Frontal cortex (tissue), 4 donors: ENCODE measurements at places on chromosomes 7 and 10. TPM values are rescaled to one million over a fixed set of nuclear protein-coding genes. Genes with fewer than 3 reads are reported as not detected.

DNA sequence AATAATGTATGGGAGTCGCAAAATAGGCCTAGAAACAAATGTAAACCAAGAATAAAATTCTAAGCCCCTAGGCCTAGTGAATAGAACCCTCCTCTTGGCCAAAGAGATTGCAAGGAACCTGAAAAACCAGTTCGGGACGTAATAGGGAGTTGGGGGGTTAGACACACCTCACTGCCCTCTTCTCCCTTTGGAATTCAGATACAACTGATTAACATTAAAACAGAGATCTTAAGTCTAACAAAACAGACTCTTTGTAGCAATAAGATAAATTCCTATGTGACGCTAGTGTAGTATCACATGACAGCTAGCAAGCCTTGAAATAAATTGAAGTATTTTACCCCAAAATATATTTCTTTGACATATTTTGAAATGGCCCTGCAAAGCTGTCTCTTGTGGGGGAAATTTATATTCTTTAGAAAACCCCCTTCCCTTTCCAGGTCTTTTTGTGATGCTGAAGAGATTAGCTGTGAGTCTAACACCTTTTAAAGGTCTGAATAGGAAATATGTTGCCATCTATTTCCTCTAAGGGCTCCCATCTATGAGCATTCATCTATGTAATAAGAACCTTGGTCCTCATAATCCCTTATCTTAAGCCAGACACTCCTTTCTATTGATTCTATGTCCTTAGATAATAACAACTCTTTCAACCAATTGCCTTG, 623.4 kb upstream of the NRG3 start:
- no peak for DNase-seq

DNA sequence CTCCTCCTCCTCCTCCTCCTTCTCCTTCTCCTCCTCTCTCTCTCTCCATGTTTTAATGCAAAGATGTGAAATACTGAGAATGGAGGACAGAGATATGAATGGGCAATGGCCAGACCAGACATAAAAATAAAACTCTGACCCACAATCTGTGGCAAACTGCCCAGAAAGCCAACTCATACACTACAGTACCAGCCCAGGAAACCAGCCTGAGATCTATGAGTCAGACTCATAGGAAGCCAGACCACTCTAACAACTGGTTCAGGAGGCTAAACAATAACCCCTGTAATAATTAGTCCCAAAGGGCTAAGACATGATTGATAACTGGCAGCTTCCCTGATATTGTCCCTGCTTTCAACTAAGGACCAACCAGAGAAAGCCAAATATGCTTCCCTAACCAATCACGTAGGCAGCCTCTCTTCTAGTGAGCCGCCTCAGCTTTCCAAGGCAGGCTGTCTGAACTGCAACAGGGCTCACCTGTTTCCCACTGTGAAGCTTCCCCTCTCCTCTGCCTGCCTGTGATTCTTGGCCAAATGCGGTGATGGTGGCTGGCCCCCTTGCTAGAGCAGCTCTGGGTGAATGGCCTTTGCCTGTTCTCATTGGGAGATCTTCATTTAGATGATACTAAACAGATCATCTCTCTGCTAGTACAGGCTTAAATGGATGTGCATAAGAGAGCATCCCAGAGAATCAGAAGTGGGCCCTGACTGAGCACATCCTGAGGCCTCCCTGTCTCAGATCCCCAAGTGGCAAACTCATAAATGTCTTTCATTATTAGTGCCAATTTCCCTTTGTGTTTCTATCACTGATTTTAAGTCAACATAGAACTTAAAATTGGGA, 817.6 kb downstream of the TNS3 start:
- no peak for DNase-seq

DNA sequence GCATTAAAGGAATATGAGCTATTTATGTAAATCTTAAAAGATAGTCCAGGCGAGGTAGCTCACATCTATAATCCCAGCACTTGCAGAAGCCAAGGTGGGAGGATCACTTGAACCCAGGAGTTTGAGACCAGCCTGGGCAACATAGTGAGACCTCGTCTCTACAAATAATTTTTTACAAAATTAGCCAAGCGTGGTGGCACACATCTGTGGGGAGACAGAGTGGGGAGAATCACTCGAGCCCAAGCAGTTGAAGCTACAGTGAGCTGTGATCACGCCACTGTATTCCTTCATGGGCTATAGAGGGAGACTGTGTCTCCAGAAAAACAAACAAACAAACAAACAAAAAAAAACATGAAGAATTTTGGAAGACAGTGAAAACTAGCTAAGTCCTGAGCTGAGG, 28.4 kb downstream of the HERC4 start:
- no peak for DNase-seq

GRCh38 chr7:29866490-29866930, 60.2 kb downstream of the WIPF3 start:
- peak; percentile 31 for DNase-seq

GRCh38 chr7:30800785-30801252, 29.6 kb downstream of the MINDY4 start:
- peak; percentile 41 for DNase-seq

DNA sequence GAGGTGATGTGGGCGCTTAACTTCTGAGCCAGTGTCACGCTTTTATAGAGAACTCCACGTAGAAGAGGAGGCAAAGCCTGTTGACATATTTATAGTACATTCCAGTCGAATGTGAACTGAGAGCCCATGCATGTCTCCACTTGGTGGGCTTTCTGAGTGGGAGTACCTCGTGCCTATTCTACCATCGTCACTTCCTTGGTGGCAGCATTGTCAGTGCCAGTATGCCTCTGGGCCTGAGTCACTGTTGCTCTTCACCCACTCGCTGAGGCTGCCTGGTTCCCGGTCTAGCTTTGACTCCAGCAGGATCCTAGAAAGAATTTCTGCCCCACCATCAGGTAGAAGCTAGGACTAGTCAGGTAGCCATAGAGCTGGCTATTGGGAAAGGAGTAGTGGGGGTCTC, 30.0 kb upstream of the CDH23 start:
- no peak for DNase-seq

DNA sequence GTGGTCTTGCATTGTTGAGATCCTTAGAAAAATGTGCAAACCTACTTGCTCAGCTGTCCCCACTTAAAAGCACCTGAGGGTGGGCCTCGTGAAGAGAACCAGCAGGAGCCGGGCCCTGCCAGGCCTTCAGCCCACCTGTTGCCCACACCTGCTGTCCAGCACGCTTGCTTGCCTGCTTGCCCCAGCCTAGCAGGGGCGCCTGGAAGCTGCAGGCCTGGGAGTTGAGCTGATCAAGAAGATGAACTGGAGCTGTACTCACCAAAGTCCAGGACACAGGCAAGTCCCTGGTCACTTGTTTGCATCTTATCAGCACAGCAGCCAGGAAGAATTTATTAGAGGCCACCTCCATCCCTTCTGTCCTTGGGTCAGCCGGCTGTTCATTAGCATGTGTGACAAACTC, 23.2 kb downstream of the CYP26A1 start:
- DNase-seq = no peak

- DNase-seq = no peak
Observed at GRCh38 chr7:154592388-154592787, 410.5 kb downstream of the PAXIP1 start.

TMEM130 gene
- 4.9 TPM for total RNA-seq

ZNF239 gene
- total RNA-seq = 27.3 TPM
